Ascending aorta (tissue), 2 donors: ENCODE measurements at places on chromosomes 5 and 9. TPM values are rescaled to one million over a fixed set of nuclear protein-coding genes. Genes with fewer than 3 reads are reported as not detected.
A peak's percentile ranks its signal among the peaks of the same experiment; 100 is the strongest.

DNA sequence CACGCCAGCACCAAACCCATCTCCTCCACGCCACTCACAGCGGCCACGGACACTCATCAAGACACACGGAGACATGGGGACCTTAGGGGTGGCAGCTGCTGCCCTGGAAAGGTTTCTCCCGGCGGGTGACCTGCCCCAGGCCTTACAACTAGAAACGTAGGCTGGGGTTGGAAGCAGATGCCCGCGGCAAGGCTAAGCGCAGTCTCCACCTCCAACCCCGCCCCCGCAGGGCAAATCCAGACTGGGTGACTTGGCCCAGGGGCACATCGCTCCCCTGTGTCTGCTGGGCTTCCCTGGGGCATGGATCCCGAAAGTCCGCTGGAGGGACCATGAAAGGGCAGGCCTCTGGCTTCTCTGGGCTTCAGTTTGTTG lies 12.0 kb upstream of the ASS1 start:
- peaks cover 9% of the 10 kb centered on the region for H3K27me3 ChIP-seq
- DNase-seq, result no peak
- H3K27ac ChIP-seq, result no peak overlapping the region
- H3K36me3 ChIP-seq, result no peaks in the 10 kb centered on the region

PTPRD gene
- 6.9 TPM for total RNA-seq

DNA sequence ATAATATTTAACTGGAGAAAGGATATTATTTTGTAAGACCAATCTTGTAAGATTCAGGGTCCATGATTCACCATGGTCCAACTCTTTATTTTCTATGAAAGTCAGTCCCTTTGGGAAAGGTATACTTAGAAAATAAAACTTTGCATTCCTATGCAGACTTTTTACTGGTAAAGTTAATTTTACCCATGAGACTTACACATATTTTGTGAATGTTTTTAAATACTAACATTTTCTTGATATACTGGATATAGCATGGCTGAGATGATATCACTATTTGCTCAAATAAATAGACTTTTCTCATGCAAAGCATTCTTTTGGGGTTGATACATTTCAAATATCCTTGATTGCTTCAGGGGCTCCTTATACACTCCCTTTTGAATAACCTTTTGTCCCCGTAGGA lies 512.1 kb downstream of the MAN2A1 start:
- H3K27me3 ChIP-seq, result no peaks in the 10 kb centered on the region
- DNase-seq, result no peak
- H3K4me1 ChIP-seq, result no peaks in the 10 kb centered on the region
- no peak overlapping the region for H3K4me3 ChIP-seq

GRCh38 chr5:139050432-139050831 lies 147.7 kb downstream of the SIL1 start:
- H3K27me3 ChIP-seq, result no peaks in the 10 kb centered on the region
- H3K4me1 ChIP-seq, result no peaks in the 10 kb centered on the region
- H3K36me3 ChIP-seq, result no peaks in the 10 kb centered on the region
- DNase-seq, result no peak
- H3K4me3 ChIP-seq, result no peak overlapping the region

GRCh38 chr9:37046683-37047082 lies 12.6 kb upstream of the PAX5 start:
- H3K4me1 ChIP-seq, result no peaks in the 10 kb centered on the region
- H3K4me3 ChIP-seq, result no peak overlapping the region
- H3K27ac ChIP-seq, result no peak overlapping the region

SLC34A1 gene
- not detected for total RNA-seq

DNA sequence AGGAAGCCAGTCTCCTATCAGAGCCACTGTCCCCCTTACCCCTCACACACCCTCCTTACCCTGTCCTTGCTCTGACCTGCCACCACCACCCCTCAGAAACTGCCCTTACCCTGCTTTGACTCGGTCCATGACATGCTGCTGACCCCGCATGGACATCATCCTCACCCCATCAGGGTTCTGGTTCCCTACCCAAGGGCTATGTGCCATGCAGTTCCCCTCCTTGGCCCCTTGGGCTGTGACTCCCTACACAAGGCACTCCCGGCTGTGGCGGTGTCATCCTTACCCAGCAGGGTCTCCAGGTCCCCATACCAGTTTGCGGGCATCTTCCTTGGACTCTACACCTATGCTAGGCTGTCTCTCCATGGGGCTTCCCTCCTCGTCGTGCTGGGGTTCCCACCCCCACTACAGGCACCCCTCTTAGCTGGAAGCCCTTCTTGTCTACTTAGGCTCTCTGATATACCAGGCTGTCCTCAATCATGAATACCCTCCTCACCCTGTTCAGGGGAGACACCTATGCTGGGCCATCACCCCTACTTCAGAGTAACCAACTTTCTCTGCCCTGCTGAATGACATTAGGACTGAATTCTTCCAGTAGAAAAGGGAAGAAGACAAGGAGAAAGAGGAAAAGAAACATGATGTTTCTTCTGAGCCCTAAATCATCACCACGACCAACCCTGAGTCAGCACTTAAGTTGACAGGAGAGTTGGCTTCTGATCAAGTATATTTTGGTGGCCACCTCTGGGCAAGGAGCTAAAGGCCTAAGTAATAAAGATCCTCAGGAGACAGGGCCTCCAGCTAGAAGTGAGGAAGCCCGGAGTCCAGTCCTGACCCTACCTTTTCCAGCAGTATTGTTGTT lies 115.2 kb downstream of the GCNT1 start:
- no peaks in the 10 kb centered on the region for H3K4me1 ChIP-seq
- no peaks in the 10 kb centered on the region for H3K27me3 ChIP-seq
- H3K27ac ChIP-seq, result no peak overlapping the region
- DNase-seq, result no peak
- no peak overlapping the region for H3K4me3 ChIP-seq
- no peaks in the 10 kb centered on the region for H3K36me3 ChIP-seq

GRCh38 chr5:41213340-41213739 lies at the start of gene C6:
Gene C6 (minus strand): TSS chr5:41213532. CDS start chr5:41203230, 10,302 bp downstream.
- DNase-seq, result no peak
- no peaks in the 10 kb centered on the region for H3K4me1 ChIP-seq
- no peak within 1 kb of the TSS for H3K4me3 ChIP-seq

DNA sequence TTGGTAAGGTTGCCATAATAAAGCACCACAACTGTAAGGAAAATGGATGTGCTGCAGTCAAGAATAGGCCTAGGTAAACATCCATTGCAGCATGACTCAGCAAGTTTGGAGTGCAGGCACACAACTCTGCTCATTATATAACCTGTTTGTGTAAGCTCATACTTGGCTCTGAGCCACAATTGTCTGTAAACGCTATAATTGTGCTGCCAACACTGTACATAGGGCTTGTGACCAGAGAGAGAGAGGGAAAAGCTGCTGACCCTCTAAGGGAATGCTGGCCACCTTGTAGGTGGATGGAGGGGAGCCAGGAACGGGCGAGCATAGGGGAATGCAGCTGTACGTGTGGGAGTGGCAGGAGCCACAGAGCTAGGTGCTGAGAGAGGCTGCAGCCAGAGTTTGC lies 2186.5 kb upstream of the ACO1 start:
- no peaks in the 10 kb centered on the region for H3K36me3 ChIP-seq
- H3K4me3 ChIP-seq, result no peak overlapping the region
- no peak for DNase-seq
- no peak overlapping the region for H3K27ac ChIP-seq
- no peaks in the 10 kb centered on the region for H3K4me1 ChIP-seq

DNA sequence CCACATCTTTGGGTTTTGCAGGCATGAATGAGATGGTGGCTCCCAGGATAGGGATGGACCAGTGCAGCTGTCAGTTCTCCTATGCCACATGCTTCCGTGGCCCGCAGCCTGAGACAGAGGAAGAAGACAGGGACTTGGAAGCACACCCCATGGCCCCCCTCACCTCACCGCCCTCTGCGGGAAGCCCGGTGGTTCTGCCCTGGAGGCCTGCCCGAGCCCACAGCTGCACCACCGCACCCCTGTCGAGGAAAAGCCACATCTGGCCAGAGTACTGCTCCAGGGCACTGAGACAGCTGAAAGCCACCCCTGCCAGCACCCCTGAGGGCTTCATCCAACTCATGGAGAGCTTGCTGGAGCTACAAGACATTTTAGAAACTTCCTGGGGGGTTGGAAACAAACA lies 7.6 kb upstream of the TRMT10B start:
- H3K4me3 ChIP-seq, result no peak overlapping the region
- no peaks in the 10 kb centered on the region for H3K36me3 ChIP-seq
- H3K4me1 ChIP-seq, result no peaks in the 10 kb centered on the region

DNA sequence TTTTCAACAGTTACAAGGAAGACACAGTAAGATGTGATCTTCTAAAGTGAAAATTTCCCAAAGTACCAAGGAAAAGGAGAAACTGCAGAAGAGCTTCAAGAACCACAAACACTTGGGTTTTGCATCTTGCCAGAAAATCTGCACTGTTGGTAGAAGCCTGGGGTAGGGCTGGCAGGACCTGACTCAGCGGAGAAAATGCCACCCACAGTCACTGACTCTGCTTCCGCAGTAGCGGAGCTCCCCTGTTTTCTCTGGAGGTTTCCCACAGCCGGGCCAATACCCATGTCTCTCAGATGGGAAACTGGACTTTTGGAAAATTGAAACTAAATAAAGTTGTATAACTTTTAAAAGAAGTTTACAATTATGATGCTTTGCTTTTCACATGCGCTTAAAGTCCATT lies 104.2 kb downstream of the MEF2C start:
- no peaks in the 10 kb centered on the region for H3K27me3 ChIP-seq
- peak; percentile 23 for DNase-seq
- H3K4me1 ChIP-seq, result peaks cover 5% of the 10 kb centered on the region
- no peaks in the 10 kb centered on the region for H3K36me3 ChIP-seq

DNA sequence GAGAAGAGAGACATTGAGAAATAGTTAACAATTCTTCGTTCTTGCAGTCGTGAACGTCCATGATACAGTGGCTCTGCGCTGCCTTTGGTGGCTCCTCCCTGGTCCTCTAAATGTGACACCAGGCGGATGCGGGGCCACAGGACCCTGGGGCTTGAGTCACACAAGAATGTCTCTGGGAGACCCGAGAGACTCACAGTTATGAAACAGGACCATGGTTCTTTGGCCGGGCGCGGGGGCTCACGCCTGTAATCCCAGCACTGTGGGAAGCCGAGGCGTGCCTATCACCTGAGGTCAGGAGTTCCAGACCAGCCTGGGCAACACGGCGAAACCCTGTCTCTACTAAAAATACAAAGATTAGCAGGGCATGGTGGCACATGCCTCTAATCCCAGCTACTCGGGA lies 767 bp upstream of the ZDHHC11 start:
- H3K27ac ChIP-seq, result no peak overlapping the region
- H3K4me3 ChIP-seq, result no peak overlapping the region
- H3K36me3 ChIP-seq, result no peaks in the 10 kb centered on the region
- H3K4me1 ChIP-seq, result no peaks in the 10 kb centered on the region
- no peak for DNase-seq
- H3K27me3 ChIP-seq, result no peaks in the 10 kb centered on the region

- H3K4me3 ChIP-seq, result no peak overlapping the region
- H3K36me3 ChIP-seq, result no peaks in the 10 kb centered on the region
Observed at GRCh38 chr9:7533376-7534090, 266.0 kb downstream of the DMAC1 start.

GPR150 gene
- total RNA-seq, result 9.6 TPM
